ENCODE measurements at places on chromosomes 13 and 19. TPM values are rescaled to one million over a fixed set of nuclear protein-coding genes. Genes with fewer than 3 reads are reported as not detected.

The LGALS4 gene
- total RNA-seq: not detected

DNA sequence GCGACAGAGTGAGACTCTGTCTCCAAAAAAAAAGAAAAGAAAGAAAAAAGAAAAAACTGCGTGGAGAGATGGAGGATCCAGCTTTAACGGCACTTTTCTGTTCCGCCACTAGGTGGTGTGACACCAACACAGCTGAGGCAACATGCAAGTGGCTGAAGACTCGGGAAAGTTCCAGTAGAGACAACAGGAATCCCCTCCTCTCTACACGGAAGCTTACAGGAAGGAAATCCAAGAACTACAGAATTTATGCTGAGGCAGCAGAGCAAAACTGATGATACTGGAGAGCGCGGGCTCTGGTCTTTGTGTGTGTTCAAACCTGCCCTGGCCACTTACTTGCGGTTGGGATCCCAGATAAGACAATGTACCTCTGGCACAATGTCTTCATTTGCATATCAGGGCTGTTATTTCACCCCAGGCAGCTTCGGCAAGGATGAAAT, 9.9 kb downstream of the RANBP3 start:
- peak; percentile 40 for DNase-seq

The SOX1 gene
- total RNA-seq: not detected

DNA sequence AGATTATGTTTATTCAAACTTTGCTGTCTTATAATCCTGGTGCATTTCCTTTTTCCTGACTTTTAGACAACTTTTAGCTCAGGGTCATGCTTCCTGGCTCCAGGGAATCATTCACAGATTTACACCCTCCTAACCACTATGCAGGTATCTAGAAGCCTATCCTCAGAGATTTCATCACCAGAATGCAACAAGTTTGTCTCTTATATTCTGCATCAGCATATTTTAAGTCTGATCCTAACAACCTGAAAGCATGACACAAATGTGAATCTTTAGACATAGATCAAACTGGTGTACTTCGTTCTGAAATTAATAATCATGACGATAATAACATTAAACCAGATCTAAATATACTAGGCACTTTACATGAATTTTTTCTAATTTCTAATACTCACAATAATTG, 100.0 kb downstream of the TRPC4 start:
- DNase-seq: no peak

The GPR12 gene
- total RNA-seq: not detected

- DNase-seq: no peak
Measured at GRCh38 chr13:27106144-27106543, 65.5 kb downstream of the USP12 start.

All from NCI-H460 (cell line).